Hematopoietic multipotent progenitor cell treated with erythropoietin and hydrocortisone succinate and interleukin-3 and kit ligand, for 4 days (in vitro differentiated cells): ENCODE measurements at places on chromosomes 12 and 14.

DNA sequence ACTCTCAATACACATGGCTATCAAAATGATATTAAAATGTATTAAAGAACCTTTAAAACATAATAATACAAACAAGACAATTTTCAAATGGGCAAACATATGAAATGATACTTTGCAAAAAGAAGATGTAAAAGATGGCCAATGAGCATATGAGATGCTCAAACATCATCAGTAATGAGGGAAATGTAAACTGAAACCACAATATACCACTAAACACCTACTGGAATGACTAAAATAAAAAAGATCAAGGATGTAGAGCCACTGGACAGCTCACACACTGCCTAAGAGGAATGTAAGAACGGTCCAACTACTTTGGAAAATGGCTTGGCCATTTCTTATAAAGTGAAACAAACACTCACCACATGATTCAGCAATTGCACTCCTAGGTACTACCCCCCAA, 97.2 kb upstream of the BBS10 start:
- no peak for DNase-seq

- peak; percentile 49 for DNase-seq
These were observed 123.0 kb downstream of the GLT1D1 start for GRCh38 chr12:128976120-128976738.

GRCh38 chr12:21827083-21827482, 52.6 kb upstream of the KCNJ8 start:
- no peak for DNase-seq

DNA sequence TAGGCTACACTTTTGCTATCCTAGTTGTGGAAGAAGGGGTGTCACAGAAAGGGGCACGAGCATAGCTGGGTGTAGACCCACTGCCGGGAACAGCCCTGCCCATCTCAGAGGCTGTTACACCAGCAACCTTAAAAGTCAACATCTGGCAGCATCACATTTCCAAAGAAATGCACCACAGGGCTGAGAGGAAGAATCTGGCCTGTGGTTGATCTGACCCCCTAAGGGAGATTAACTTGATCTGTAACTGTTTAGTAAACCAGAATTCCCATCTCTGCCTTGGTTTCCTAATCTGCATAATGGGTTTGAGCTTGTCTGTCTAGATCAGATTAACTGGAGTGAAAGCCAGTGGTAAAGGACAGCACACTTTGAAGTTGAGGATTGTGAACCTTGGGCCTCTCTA, 1.3 kb downstream of the LRP1-AS start:
- DNase-seq, result no peak

DNA sequence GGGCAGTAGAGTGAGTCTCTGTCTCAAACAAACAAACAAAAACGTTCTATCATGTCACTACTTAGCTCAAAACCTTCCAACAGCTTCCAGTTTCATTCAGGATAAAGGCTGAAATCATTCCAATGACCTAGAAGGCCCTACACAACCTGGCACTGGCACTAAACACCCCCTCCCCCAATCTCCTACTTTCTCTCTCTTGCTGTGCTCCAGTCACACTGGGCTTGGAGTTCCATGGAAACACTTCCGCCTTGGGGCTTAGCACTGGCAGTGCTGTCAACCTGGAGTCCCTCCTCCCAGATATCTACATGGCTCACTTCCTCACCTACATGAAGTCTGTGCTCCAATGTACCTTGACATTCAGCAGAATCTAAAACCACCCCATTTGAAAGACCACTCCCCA, 65.0 kb upstream of the SINHCAF start:
- no peak for DNase-seq

GRCh38 chr12:24728366-24728765, 220.5 kb downstream of the BCAT1 start:
- DNase-seq, result peak; percentile 74

- no peak for DNase-seq
These were observed 24.4 kb downstream of the ATP23 start for GRCh38 chr12:57965766-57966165.

DNA sequence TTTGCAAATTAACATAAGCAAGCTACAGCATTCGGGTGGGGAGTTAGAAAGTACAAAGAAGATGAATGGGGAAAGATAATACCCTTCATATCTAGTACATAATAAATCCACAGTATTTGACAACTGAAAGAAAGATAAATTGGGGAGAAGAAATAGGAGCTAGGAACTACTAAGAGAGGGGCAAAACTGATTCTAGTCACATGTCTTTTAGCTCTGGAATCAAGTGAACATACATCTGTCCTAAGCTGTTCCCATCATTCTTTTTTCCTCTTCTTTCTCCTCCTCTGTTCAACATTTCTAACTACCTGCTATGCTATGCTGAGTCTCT, 15.3 kb upstream of the APOF start:
- no peak for DNase-seq

GRCh38 chr12:91702843-91703425, 442.7 kb downstream of the BTG1 start:
- no peak for DNase-seq

DNA sequence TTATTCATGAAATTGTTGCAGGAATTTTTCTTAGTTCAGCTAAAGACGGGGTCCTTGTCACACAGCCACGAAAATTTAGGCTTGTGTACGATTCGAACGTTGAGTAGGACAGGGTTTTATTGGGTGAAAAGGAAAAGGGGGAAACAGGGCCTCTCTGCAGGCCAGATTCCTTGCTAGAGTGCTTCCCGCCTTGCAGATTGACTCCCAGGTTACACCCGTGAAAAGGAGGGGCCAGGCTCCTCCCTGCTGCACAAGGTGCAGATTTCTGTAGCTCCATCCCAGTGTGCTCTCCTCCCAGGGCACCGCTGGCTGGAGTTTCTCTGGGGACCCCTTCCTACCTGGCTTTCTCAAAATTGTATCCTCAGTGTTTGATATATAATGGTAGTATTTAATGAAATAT, 221.5 kb downstream of the ERC1 start:
- no peak for DNase-seq

- peak; percentile 91 for DNase-seq
These were observed 1.7 kb upstream of the SELPLG start for GRCh38 chr12:108635201-108635996.

DNA sequence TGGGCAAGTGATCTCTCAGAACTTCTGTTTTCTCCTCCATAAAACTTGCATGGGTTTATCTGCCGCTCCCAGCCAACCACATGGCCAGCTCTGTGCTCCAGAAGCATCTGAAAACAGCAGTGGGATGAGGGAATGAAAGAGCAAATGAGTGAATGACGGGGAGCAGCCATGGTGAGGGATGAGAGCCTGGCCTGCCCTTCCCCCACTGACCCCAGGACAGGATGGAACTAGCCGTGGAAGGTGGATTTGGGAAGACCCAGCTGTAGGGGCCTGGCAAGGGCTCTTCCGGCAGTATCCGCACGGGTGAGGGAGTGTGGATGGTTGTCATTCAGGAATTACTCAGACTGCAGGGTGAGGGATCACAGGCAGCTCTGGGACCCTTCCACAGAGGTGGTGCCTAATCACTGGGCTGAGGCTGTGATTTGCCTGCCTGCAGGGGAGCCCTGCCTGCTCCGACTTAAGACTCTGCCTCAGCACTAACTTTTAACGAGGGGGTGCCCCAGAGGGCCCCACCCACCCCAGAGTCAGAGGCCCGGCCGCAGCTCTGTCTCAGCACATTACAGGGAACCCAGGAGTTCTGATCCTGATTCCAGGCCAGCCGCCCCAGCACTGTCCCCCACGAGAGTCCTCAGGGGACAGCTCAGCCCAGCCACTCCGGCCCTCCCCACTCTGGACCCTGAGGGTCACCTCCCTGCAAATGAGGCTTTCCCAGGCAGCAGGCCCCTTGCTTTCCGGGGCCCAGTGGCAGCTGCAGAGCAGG, 136.8 kb upstream of the C14orf180 start:
- no peak for DNase-seq

GRCh38 chr12:12441843-12442461, 85.1 kb downstream of the BORCS5 start:
- peak; percentile 95 for DNase-seq

DNA sequence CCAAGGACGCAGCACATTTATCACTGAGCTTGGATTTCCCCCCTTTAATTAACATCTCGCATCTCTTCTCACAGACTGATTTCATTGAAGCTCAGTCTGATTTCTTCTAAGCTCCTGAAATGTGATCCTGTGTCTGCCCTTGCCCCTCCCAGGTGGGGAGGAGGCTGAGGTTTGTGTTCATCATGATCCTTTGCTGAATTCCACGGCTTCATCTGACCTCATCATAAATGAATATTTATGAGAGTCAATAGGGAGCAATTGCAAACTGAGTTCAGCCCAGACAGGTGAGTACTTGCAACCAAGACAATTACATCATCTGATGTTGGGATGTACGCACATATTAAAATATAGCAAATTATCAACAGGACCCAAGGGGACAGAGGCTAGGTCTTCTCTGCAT, 72.4 kb downstream of the MAP1LC3B2 start:
- no peak for DNase-seq

DNA sequence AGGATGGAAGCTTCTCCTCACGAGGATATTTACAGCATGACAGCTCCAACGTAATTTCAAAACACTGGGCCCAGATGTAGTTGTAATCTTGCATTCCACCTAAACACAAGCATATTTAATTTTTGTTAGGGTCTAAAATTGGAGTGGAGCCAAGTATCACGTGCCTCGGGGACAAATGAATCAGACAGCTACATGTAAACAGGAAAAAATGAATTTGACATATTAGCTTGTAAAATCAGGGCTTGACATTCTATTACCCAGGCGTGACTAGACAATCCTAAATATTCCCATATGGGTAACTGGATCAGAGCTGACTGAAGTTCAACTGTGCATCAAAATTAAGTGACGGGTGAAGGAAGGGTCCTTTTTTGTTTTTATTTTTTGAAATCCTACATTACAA, 59.0 kb downstream of the MDM2 start:
- DNase-seq, result no peak

- DNase-seq, result no peak
These were observed 76.4 kb downstream of the GPATCH2L start for GRCh38 chr14:76228138-76228537.

DNA sequence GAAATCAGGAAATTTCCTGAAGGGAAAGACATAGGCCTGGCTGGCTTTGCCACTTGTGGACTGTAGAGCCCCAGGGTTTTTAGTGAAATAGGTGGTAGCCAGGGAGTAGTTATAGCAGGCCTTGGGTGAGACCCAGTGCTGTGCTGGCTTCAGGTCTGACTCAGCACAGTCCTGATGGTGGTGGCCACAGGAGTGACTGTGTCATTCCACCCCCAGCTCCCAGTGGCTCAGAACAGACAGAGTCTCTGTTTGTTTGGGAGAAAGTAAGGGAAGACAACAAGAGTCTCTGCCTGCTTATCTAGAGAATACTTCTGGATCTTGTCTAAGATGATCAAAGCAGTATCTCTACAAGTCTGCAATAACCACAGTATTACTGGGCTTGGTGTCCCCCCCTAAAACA, 27.5 kb upstream of the OR6J1 start:
- peak; percentile 18 for DNase-seq

DNA sequence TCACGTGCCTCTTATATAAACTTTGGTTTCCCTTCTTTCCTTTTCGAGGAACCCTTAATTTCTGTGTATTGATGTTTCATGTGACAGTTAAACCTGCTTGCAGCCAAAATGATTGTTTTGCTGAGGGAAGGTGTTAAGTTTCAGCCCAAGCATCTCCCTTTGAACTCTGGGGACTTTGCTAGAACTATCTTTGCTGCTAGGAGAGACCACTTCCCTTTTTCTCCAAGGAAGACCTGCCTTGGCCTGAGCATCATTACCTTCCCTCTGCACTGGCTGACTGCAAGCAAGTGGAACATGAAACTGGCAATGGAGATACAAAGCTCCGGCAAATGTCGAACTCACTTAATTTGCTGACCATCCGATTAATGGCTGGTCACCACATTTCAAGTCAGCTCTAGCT, 192.8 kb downstream of the GRIN2B start:
- no peak for DNase-seq

GRCh38 chr12:124588751-124589267, 21.4 kb upstream of the NCOR2 start:
- DNase-seq, result peak; percentile 64

DNA sequence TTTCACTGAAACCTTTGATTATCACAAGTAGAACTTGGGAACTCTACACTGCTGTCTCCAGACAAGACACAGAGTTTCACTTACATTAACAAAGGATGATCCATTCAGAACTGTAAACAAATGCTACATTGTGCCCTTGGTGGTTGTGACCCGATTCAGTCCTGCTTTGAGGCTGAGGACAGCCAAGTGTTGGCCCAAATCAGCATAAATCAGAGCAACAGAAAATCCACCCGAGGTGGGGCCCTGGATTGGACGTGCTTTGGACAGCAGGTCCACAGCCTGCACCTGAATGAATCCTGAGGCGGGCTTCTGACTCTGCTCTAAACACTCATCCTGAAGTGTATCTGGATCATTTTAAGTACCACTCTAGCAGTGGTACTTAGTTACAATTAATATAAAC, 68.8 kb downstream of the PPP2R5C start:
- DNase-seq, result no peak

DNA sequence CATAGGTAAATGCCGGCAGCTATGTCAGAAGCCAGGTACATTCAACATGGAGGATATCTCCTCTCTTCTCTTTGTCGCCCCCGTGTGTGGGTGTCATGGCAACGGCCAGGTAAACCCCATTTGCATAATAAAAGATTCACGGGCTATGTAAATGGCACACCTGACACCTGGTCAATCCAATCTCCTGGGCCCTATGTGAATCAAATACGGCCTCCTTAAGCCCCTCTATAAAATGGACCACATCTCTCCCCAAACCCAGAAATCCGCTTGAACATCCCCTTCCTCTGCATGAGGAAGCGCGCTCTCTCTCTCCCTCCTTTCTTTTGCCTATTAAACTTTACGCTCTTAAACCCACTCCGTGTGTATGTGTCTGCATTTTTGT, 363.7 kb downstream of the SOX5 start:
- DNase-seq, result no peak

DNA sequence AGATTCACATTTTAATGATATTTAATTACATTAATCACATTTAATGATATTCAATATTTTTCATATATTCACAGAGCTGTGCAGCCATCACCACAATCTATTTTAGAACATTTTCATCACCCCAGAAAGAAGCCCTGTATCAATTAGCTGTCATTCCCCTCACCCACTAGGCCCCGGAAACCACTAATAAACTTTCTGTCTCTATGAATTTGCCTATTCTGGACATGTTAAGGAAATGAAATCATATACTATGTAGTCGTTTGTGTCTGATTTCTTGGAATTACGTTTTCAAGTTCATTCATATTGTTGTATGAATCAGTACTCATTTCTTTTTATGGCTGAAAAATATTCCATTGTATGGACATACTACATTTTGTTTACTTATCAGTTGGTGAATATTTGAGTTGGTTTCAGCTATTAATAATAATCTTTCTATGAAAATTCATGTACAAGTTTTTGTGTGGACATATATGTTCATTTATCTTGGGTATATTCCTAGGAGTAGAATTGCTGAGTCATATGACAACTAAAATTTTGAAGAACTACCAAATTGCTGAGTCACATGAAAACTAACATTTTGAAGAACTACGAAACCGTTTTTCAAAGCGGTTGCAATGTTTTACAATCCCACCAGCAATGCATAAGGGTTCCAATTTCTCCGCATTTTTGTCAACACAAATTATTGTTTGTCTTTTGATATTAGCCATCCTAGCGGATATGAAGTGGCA, 11.7 kb upstream of the OTOGL start:
- DNase-seq, result peak; percentile 35
